ENCODE measurements at places on chromosomes 6 and 20.

GRCh38 chr6:111802720-111803330 lies 70.4 kb downstream of the FYN start:
- no peak for DNase-seq

GRCh38 chr20:45218124-45218523 lies 3.0 kb upstream of the SEMG2 start:
- DNase-seq = no peak

DNA sequence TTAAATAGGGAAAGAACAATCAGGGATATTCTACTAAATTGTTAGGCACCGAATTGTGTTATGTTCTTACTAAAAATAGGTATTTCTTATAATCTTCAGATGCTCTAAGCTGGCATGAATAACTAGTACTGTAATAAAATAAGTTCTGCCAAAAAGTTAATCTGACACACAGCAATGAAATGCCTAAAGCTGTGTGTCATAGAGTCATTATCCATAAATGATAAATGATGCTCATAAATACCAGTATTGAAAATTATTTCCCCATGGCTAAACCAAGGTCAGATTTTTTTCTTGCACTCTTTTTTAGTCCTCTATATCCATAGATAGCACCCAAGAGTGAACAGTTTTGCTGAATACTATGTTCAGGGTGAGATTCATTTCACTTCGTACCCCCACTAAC lies 11.7 kb upstream of the PRIM2 start:
- DNase-seq = no peak

DNA sequence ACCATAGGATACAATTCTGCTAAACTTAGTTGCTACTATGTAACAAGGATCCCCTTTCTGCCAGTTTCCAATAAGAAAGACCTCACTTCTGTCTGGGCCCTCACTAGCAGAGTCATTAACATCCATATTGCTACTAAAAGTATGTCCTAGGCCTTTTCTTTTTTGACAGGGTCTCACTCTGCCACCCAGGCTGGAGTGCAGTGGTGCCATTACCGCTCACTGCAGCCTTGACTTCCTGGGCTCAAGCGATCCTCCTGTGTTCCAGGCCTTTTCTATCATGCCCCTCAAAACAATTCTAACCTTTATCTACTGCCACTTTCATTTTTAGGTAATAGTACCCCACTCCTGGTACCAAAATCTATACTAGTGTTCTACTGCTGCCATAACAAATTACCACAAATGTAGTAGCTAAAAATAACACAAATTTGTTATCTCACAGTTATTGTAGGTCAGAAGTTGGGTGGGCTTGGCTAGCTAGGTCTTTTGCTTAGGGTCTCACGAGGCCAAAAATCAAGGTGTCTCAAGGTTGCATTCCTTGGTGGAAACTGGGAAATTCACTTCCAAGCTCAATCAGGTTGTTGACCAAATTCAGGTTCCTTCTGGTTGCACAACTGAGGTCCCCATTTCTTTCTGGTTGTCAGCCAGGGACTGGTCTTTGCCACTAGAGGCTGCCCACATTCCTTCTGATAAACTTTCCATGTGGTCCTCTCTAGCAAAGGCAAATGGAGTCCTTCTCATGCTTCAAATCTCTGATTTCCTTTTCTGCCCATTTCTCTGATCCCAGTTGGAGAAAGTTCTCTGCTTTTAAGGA lies 3.0 kb downstream of the CSNK2A1 start:
- DNase-seq = no peak

GRCh38 chr6:90440586-90441283 lies 144.1 kb upstream of the BACH2 start:
- DNase-seq = no peak

DNA sequence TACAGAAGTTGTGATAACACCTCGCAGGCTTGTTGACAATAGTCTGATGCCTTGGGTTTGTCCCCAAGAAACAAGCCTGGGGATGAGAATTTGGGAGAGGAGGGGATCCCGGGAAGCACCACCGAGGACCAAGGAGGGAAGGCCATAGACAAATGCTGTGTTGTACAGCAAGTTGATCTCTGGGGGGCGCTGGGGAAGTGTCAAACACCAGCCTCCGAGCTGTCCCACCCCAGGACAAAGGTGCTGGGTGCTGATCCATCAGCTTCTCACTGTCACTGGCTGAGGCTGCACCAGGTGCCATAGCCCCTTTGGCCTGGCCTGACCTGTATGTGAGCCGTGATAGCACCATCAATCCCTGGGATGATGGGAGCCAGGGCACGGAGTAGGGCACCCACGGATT lies 64.0 kb downstream of the SYNDIG1 start:
- no peak for DNase-seq

GRCh38 chr20:37365760-37366638 lies 20.1 kb downstream of the SRC start:
- DNase-seq = no peak

DNA sequence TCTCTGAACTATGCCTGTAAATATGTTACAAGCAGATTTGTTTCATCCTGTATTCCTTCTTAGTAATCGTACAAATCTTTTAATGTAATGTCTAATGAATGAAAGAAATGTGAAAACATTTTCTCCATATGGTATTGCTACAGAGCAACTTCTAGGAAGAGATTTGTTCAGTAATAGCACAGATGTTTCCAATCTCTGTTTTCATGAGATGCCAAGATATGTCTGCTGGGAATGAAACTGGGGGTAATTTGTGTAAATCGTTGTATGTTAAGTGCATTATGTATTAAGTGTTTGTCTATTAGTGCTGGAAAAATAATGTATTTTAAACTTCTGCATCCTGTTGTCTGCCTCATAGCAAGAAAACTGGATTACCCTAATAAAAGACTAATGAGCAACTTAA lies 722.2 kb upstream of the EYS start:
- peak; percentile 70 for DNase-seq

DNA sequence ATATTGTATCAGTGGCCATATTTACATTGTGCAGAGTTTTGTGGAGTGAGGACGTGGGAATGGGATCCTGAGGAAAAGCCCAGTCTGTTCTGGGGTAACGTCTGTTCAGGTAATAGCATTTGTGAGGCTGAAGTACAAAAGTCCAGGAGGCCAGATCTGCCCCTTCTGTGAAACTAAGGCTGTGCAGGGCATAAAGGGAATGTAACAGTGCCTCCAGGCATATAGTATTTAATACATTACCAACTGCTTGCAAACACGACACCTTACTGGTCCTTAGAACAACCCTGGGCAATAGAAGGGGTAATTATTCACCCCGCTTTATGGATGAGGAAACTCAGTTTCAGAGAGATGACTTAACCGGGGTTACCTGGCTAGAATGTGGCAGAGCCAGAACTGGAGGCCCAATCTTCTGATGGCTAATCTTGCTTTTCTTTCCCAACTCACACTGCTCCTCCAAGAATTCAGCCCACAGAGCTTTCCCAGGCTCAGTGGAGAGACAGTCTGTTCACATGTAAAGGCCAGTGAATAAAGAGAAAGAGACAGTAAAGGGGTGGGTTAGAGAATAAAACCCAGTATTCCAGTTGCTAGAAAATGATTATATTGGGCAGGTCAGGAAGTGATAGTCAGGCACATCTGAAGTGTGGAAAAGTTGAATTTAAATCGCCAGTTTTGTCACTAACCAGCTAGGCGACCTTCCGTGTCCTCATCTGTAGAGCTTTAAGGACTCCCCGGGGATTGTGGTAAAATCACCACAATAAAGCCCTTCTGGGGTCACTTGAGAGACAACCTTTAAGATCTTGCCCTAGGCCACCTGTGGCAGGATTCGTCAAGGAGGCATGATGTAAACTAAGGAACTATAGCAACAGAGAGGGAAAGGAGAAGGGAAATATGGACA lies 280.7 kb upstream of the CITED2 start:
- no peak for DNase-seq

DNA sequence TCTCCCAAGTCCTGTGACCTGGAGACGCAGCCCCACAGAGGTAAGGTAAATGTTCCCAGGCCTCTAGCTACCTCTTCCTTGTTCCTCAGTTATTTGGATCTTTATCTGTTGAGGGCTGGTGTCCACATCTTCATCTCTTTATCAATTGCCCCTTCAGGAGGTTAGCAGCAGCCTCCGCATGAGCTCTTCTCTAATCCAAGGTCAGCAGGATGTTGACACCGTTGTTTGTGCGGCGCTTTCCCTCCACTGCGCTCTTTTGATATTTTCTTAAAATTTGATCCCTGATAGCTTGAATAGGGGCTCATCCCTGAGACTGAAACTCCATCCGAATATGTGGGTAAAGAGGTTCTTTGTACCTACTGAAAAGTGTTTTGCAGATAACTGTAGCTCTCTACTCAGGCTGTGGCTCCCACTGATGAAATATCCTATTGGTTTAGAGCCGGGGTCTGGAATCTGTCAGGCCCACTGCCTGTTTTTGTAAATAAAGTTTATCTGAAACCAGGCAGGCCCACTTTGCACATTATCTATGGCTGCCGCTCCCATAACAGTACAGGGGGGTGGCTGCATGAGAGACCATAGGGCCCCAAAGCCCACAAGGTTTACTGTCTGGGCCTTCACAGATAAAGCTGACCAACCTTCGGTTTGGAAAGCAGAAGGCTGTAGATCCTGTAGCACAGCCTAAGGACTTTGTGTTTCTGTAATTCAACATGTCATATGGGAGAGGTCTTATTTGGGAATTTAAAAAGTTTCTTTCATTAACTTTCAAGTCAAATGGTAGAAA lies 362.6 kb downstream of the QKI start:
- DNase-seq = no peak

DNA sequence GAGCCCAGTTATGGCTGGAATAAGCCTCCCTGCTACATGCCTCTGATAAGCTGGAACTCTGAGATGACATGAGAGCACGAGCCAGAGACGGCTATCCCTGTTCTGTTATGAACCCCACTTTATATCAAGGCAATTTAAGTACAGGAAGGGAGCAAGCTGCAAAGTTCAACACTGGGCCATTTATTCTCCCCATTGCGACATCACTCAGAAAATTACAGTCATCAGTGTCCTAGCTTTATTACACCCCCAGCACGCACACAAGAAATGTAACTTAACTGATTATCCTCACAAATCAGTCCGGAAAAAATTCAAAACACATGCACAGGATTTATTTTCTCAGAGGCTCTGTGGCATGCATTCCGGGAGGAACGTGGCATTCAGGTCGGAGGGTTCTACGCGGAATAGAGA lies 125.3 kb upstream of the SLC2A12 start:
- no peak for DNase-seq

DNA sequence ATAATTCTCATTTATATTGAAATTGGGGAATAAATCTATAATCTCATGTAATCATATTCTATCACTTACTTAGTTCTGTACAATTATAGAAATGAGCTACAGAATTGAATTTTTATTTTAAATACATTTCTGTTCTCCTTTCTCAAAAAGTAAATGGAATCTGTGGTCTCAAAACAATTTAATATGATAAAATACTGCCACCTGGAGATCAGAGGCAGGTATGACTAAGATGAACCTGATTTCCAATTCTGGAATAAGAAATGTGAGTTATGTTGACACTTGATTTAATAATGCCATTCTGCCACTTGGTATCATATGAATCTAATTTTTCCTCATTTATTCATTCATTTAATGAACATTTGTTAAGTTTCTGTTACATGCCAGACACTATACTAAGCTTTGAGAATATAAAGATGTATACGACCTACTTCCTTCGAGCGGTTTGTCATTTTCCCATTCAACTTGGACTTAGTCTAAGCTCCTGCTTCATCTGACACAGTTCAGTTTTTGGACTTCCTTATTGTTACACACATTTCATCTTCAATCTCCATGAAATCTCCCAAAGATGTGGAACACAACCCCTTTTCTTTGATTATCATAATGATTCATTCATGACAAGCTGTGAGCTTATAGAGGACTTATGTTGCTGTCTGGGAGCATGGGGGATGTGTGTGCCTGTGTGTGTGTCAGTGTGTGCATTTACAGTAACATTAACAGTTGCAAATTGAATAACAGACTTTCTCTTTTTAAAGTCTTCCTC lies 7.5 kb upstream of the CCDC28A start:
- DNase-seq = peak; percentile 14

GRCh38 chr6:26017632-26017966 lies 55.0 kb downstream of the TRIM38 start:
- no peak for DNase-seq

- DNase-seq = no peak
Measured at GRCh38 chr20:38610521-38610920, 8.9 kb downstream of the ARHGAP40 start.

GRCh38 chr6:154289818-154290508 lies 66.6 kb downstream of the IPCEF1 start:
- no peak for DNase-seq

GRCh38 chr6:38552121-38552520 lies 87.6 kb downstream of the BTBD9 start:
- DNase-seq = no peak

DNA sequence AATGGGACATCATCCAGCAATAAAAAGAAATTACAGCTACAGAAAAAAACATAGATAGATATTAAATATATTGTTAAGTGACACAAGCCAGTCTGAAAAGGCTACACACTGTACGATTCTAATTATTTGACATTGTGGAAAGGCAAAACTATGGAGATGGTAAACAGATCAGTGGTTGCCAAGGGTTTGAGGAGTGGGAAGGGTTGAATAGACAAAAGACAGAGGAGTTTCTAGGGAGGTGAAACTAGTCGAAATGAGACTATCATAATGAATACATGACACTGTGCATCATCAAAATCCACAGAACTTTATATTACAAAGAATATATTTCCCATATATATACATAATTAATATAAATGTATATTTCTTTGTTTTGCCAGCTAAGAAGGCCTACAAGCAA lies 9.8 kb downstream of the EPM2A start:
- no peak for DNase-seq

DNA sequence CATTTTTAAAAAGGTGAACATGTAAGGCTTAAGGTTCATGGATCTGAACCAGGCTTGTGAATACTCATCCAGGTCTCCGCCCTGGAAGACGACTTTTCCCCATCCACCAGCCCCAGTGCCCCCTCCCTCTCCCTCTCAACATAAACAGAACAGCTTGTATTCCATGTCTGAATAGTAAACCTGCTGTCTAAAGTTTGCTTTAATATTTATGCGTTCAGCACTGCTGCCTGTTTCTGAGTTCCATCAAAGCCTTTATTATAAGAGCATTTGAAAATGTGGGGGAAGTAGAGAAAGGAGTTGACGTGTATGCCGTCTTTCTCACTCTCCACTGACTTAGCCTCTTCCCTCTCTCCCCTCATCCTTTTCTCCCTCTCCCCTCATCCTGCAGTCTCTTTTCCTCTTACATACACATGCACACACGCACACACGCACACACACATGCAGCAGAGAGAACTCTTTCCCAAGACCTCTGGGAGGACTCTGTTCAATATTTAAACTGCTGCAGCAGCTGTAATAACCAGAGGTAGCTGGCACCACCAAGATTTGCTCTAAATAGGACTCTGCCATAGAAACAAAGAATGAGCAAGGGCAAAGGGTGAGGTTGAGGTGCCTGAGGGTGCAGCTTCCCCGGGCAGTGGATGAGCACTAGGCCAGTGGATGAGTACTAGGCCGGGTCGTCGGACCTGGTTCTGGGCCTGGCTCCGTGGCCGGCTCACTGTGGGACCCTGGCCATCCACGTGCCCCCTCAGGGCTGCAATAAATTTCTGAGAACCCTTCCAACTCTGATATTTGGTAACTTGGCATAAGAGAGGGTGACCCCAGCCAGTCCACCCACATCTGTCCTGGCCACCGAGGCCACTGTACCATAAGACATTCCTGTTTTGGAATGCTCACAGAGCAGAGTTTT lies 35.4 kb upstream of the VSTM2L start:
- no peak for DNase-seq

Data from fibroblast of the conjunctiva (primary cell).